ENCODE measurements at places on chromosomes 6 and 20. TPM values are rescaled to one million over a fixed set of nuclear protein-coding genes. Genes with fewer than 3 reads are reported as not detected.

The BMP7 gene
- total RNA-seq, result not detected

DNA sequence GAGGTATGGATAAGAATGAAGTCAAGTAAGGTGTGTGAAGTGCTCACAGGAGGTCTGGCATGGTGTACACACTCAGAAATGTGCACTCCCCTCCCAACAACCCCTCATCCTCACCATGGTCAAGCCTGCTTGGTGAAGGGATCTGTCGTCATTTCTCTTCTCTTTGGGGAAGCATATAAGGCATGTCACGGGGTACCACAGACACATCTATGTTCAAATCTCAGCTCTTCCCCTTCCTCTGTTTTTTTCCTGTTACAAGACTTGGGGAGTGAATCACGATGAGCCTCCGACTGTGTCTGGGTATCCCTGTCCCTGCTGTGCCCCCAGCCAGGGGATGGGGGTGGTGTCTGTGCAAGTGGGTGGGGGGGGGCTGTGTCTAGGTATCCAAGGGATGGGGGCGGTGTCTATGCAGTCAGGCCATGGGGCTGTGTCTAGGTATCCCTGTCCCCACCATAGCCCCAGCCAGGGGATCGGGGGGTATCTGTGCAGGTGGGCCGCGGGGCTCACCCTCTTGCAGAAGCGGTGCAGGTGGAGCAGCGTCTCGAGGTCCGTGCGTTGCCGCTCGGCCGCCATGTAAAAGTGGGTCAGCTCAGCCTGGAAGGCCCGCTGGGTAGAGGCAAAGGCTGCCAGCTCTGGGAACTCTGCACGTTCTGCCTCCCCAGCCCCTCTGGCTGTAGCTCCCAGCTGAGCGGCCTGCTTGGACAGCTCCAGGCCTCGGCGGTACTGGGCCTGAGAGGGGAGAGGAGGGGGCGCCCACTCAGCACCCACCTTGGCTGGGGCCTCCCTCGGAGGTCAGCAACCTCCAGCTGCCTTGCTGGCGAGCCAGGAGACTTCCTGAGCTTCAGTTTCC is 43.6 kb downstream of the KIAA1755 start:
- DNase-seq, result no peak

DNA sequence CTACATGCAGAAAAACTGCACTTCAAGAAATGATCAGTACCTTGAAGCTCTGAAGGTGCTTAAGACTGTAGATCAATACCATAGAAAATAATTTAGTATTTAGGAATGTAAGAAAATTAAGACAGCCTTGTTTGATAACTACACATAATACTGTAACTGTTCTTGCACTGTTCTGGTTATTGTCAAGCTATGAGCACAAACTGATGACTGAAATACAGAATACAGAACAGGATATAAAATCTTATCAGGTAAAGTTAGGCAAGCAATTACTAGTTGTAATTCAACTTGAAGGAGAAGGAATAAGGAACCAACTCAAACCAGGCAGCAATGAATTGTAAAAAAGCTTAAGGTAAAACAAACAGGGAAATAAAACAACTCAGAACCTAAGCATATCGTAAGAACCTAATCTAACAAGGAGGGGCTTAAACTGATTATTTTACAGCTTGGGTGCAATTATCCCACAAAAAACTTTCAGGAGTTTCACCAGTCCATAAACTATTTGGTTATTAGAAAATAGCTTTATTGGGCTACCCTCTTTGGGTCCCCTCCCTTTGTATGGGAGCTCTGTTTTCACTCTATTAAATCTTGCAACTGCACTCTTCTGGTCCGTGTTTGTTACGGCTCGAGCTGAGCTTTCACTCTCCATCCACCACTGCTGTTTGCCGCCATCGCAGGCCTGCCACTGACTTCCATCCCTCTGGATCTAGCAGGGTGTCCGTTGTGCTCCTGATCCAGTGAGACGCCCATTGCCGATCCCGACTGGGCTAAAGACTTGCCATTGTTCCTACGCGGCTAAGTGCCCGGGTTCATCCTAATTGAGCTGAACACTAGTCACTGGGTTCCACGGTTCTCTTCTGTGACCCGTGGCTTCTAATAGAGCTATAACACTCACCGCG is 97.7 kb downstream of the ATG5 start:
- no peak for DNase-seq

GRCh38 chr6:31968791-31969711 is 2.9 kb downstream of the DXO start:
- no peak for DNase-seq

DNA sequence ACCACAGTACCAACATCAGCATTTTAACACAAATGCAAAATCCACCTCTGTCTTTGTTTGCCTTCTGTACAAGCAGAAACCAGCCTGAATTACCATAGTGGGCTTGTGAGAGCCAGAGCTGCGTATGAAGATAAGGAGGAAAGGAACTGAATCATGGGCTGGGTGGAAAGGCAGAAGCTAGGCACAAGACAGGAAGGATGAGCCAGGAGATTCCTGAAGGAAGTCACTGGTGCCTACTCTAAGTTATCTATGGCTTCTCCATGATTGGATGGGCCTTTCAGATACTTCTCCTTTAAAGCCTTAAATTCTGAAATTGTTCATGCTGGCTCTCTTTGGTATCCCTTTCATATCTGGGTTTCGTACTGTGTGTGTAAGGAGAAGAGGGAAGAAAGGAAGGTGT is 140.6 kb downstream of the LCA5 start:
- no peak for DNase-seq

DNA sequence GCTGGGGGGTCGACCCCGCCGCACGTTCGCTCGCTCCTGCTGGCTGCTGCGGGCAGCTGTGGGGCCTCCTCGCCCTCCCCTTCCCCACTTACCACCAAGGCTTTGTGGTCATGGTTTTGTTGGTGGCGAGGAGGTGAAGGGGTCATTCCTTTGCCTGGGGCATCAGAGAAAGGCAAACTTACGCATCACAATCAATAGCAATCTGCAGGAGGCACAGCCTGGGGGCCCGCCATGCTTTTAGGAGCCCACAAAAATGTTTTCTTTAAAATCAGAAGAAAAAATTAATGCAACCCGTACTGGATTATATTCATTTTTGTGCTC is 137.0 kb downstream of the IMPG1 start:
- DNase-seq, result no peak

Measured in activated B cell treated with CpG ODN at 0.5 μM for 24 hours (primary cell).